ENCODE measurements at places on chromosomes 3 and 15.

- no peak for DNase-seq
These were observed 13.4 kb downstream of the COMMD2 start for GRCh38 chr3:149738876-149739275.

DNA sequence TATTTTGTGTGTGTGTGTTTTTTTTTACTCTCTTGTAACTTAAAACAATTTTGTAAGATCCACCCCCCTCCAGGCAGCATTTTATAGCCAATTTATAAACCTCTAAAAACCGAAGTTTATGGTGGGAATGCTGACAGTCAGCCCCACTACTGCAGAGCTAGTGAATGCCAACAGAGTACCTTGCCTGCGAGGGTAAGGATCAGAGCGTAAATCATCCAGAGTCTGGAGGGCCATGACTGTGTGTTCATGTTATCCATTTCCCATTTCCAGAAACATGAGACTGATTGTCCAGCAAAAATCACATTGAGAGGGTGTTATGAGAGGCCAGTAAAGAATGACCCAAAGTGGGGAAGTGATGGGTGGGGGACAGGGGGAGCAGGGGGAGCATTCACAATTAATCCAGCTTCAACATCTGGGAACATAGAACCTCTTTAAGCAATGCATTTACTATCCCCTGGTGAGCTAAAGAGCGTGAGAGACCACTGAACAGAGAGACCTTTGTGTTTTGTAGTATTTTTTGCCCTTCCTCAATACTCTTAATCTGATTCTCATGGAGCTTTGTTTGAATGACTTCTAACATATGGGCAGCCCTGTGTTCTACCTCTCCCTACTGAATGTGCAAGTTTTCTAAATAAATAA, 464.5 kb downstream of the RBMS3 start:
- no peak for DNase-seq

- no peak for DNase-seq
These were observed 277.9 kb upstream of the SEMA6D start for GRCh38 chr15:47439146-47440111.

GRCh38 chr3:13710251-13710650, 161.3 kb downstream of the FBLN2 start:
- no peak for DNase-seq

GRCh38 chr3:150736316-150736719, 26.7 kb downstream of the SIAH2 start:
- DNase-seq = no peak

DNA sequence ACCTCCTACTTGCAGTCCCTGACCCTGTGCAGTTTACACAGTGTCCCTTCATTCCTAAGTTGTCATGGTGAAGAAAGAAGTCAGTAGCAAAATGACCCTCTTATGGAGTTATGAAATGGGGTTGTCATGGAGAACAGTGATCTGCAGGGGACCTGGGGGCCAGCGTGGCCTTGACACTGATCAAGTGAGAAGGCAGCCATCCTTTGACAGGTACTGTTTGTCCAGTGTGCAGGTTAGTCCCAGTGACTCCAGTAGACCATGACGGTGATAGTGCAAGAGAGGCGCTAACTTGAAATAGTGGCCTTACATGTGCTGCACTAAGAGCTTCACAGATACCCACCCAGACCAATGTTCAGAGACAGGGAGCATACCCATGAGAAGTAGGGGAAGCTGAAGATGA, 87.9 kb downstream of the IL12A start:
- no peak for DNase-seq

DNA sequence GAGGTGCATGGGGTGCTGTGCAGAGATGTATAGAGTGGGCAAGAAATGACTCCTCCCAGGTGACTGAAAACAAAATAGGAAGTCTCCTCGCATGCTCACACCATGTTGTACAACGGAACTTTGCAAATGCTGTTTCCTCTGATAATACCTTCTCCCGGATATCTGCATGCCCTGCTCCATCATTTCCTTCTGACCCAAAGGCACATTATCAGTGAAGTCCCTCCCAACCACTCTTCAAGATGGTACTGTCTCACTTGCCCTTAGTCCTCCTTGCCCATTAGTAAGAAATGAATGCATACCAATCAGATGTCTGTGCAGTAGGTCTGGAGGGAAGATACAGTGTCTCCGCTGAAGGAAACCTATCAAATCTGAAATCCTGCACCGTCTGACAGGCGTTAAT, 12.0 kb downstream of the TMED3 start:
- DNase-seq = no peak

GRCh38 chr3:126998320-126998719, 15.4 kb downstream of the PLXNA1 start:
- DNase-seq = no peak

DNA sequence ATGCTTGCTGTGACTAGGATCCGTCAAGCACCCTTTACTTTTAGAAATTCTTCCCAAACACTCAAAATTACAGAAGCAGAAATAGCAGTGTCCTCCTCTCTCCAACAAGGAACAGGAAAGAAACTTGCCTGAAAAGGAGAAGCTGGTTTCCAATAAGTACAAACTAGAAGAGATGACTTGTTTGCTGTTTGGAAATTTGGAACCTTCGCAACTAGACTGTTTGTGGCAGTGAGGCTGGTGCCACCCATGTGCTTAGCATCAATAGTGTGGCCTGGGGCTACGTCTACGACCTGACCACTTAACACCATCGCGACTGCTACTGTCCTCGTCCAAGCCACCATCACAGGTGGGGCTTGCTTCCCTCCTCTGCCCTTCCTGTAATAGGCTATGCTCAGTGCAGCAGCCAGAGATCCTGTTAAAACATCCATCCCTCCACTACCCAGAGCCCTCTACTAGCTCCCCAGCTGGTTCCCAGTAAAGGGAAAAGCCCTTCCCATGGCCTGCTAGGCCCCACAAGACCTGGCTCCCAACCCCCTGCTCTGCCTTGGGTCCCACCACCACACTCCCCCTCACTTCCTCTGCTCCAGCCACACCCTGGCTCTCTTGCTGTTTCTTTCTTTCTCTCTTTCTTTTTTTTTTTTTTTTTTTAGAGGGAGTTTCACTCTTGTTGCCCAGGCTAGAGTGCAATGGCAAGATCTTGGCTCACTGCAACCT, 52.6 kb upstream of the CCR2 start:
- no peak for DNase-seq

DNA sequence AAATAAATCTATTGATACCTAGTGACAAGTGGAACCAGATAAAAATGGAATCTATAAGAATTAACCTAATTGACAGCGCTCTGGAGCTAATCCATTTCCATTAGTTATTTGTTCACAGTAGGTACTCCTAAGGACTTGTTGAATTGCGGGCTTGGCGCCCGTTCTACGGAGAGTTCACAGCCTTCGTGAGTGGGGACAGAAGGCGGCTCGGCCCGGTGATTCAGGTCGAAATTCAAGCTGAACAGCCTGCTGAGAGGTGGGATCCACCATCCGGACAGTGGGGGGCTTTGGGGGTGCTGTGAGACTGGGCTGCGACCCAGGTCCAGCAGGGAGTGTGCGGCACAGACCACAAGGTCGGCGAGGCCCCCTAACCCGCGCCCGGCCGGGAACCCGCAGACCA, 779 bp upstream of the CTNNB1 start:
- DNase-seq = peak; percentile 36

- DNase-seq = no peak
These were observed 503.4 kb upstream of the CBLB start for GRCh38 chr3:106371971-106372805.

GRCh38 chr15:25870938-25871337, 7.8 kb upstream of the ATP10A start:
- DNase-seq = no peak

DNA sequence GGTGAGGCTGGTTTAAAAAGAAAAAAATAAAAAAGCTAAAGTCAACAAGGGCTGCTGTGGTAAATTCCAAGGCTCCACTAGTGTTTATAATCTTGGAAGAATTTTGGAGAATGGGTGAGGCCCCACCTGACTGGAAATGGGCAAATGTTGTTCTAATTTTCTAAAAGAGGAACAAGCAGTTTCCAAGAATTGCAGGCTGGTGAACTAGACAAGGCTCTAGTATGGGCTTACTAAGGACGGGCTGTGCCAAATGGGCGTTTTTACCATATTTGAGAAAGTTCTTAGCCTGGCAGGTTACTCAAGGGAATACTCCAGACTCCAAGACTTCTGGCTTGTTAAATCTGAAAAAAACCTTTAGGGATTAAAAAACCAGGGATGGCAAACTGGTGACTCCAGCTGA, 67.0 kb upstream of the ABHD2 start:
- no peak for DNase-seq

DNA sequence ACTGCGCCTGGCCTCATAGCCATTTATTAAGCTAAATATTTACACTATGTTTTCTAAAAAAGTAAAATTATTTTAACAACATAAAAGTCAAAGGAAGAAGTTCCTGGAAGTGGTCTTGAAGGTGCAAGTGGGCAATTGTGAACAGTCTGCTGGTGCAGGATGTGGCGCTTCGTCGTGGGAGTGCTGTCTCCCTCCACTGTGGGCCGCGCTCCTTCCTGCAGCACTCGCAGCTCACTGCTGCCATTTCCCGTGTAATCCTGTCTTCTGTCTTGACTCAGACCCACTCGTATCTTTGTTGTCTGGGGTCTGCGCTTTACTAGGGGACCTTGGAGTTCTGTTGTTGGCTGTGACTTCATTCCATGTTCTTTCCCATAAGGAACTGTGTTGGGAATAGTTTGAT, 56.3 kb downstream of the APBA2 start:
- DNase-seq = no peak

- no peak for DNase-seq
These were observed 55.2 kb upstream of the CNTN6 start for GRCh38 chr3:1037631-1038030.

GRCh38 chr3:150396956-150397550, 11.0 kb upstream of the TSC22D2 start:
- no peak for DNase-seq

- DNase-seq = no peak
These were observed 6.4 kb downstream of the MED12L start for GRCh38 chr3:151091685-151092345.

DNA sequence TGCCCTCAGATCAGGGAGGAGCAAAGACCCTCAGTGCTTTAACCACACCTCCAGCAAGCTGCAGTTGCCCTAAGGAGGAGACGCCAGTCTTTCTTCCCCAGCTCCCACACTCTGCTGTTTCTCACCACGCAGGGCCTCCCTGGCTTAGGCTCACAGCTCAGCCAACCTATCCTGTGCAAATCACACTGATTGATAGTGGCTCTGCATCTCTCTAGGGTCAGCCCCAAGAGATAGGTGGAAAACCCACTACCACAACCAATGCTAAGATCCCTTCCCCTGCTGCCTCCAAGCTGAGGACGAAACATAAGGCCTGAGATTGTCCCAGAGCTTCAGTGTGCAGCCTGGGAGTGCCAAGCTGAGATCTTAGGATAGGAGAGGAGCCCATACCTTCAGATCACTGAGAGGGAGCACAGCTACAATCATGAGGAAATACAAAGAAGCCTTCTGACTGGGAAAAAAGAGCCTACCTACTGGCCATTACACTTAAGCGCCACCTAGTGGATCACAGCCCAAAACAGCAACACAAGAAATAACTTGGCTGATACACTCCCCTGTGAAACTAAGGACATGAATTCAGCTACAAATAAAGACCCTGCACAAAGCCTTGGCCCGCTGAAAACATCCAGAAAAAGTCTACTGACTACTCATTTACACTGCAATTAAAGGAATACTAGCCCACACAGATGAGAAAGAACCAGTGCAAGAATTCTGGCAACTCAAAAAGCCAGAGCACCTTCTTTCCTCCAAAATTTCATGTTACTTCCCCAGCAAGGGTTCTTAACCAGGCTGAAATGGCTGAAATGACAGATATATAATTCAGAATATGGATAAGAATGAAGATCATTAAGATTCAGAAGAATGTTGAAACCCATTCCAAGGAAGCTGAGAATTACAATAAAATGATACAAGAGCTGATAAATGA, 271.5 kb upstream of the DCBLD2 start:
- peak; percentile 1 for DNase-seq

DNA sequence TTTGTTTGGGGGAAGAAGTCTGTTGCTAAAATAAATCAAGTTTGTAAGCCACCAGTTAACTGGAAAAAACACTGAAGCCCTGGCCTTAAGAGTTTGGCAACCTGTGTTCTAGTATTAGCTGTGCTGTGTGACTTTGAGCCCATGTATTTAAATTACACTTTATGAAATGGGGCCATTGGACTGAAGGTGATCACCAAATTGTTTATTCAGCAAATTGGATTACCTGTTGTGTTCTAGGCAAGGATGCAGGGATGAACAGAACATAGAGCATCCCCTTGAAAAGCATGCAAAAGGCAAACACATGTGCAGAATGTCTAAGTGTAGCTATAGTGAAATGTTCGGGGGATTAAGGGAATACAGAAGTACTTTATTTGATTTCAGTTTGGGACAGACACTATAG, 54.6 kb downstream of the TMOD3 start:
- DNase-seq = no peak

GRCh38 chr3:97979610-97980009, 7.4 kb upstream of the RIOX2 start:
- DNase-seq = no peak

- DNase-seq = no peak
These were observed 2.8 kb downstream of the GPD1L start for GRCh38 chr3:32109256-32109655.

DNA sequence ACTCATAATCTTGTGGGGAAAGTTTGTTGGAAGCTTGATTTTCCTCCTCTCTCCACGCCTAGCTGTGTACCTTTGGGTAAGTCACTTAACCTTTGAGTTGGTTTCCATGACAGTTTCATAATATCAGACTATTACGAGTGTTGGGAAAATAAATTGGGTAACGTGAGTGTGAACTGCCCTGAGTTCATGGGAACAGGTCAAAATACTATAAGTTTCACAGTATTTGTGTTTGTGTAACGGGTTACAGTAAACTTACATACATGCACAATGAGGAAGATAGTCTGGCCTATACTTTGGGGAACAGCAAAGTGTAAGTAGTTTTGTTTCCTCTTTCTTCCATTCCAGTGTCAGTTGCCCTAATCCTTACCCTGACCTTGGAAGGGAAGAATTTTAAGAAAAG, 509.9 kb downstream of the MECOM start:
- DNase-seq = no peak

- no peak for DNase-seq
These were observed 49.1 kb downstream of the CCNL1 start for GRCh38 chr3:157110761-157111278.

DNA sequence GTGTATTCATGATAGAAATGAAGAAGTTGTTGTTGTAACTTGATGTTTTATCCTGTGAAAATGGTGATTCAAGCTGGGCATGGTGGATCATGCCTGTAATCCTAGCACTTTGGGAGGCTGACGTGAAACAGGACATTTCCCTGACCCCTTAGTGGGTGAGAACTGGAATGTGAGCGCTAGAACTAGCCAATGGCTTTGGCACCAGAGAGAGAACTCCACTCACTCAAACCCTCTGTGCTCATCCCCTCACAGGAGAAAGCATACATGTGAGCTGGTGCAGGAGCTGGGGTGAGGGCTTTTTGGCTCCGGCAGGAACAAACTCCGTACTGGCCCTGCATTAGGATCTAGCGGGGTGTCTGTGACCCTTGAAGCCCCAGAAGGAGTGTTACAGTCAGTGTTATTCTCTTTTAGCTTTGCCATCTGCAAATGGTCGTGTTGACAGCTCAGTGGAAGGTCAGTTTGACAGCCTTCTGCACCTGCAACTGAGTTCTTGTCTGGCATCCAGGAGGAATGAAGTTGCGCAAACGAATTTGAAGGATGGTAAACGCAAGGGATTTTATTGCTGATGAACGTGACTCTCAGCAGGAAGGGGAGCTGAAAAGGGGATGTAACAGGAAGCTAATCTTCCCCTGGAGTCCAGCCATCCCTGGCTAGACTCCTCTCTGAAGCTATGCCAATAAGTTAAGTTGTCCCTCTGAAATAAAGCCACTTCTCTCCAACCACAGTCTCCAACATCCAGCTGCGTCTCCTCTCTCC, 1016.6 kb upstream of the CADM2 start:
- no peak for DNase-seq

Measured in CD4-positive, CD25-positive, alpha-beta regulatory T cell (primary cell).